ENCODE measurements at places on chromosomes 7 and 10. TPM values are rescaled to one million over a fixed set of nuclear protein-coding genes. Genes with fewer than 3 reads are reported as not detected.

DNA sequence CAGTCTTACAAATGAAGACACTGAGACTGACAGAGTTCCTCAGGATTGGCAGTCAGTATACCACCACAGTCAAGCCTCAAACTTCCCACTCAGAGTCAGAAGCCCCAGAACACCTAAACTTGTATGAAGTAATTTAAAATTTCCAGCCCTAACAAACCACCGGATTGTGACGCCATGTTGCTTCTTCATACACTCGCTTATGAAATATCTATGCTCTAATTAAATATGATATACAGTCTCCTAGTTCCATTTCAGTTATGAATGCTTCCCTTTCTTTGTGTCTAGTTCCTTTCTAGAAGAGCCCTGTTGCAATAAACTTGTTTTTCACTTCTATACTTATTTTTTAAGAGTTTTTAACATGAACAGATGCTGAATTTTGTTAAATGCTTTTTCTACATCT is 172.0 kb upstream of the NOBOX start:
- H3K36me3 ChIP-seq = no peaks in the 10 kb centered on the region
- no peaks in the 10 kb centered on the region for H3K27me3 ChIP-seq
- H3K4me1 ChIP-seq = no peaks in the 10 kb centered on the region
- no peak overlapping the region for H3K4me3 ChIP-seq

AFAP1L2 gene
- 16.3 TPM for total RNA-seq

TBRG4 gene
- total RNA-seq = 41.4 TPM

DNA sequence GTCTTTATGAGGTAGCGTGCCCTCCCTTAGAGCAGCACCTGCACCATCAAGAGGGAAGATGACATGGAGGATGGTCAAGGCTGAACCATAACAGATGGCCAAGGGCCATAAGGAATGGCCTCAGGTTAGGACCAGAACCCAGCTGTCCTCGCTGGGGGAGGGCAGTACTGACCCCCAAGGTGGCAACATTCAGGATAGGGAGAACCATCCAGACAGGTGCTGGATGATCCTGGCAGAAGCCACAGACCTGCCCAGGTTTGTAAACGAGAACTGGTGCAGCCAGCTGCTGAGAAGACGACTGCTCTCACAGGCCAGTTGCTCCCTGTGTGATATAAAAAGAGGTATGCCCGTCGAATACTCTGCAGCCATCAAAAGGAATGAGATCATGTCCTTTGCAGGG is 320.4 kb downstream of the GLRX3 start:
- H3K4me1 ChIP-seq = no peaks in the 10 kb centered on the region
- no peak for DNase-seq
- H3K36me3 ChIP-seq = no peaks in the 10 kb centered on the region
- no peaks in the 10 kb centered on the region for H3K27me3 ChIP-seq
- H3K27ac ChIP-seq = no peak overlapping the region
- no peak overlapping the region for H3K4me3 ChIP-seq

PDE6C gene
- not detected for total RNA-seq

GOLGA7B gene
- total RNA-seq = 0.45 TPM

- no peak overlapping the region for H3K27ac ChIP-seq
- H3K36me3 ChIP-seq = no peaks in the 10 kb centered on the region
- H3K27me3 ChIP-seq = no peaks in the 10 kb centered on the region
Measured at GRCh38 chr7:30247541-30248401, 36.6 kb upstream of the ZNRF2 start.

DNA sequence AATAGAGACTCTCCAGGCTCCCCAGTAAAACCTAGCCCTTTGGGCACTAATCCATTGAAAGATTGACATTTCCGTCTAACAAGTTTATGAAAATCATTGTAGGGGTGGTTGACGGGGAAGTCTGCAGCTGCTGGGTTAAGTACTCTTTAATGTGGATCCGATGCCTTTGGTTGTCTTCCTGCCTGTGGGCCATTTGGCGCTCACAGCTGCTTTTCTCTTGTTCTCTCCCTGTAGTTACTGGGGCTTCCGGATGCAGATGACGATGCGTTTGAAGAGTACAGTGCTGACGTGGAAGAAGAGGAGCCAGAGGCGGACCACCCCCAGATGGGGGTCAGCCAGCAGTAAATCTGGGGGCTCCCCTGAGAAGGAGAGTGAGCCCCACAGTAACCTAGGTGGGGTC is 22.4 kb downstream of the MTURN start:
- H3K4me3 ChIP-seq = no peak overlapping the region
- no peaks in the 10 kb centered on the region for H3K27me3 ChIP-seq
- no peak overlapping the region for H3K27ac ChIP-seq

DNA sequence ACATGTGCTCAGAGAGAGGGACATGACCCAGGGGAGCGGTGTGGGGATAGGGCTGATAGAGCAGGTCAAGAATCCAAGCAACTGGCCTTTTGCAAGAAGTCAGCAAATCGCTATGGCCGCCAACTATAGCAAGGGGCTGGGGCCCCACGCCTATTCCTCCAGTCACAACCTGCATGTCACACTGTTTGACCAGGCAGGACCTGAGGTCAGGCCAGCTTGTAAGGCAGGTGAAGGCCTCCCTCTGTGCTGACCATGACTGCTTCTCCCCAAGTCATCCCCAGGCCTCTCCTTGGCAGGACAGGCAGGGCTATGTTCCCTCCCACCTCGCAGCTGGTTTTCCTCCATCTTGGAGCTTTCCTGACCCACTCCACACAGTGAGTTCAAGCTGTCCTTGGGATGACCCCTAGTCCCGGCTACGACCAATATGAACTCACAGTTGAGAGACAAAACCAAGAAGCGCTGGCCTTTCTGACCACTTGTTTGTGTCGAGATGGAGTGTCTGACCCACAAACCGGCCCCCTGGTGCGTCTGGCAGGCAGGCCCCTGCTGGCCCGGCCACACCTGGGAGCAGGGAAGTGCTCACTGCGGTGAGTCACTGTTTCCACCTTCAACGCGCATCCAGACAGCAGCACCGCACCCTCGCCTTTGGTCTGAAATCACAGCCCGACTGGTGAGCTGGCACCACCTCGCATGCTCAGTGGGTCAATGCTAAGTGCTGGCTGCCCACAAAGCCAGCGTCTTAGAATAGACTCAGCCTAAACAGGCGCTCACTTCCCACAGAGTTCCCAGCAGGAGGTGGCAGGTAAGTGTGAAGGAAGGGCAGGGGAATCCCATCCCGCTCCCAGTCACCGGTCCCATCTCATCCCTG is 81.4 kb downstream of the VWA2 start:
- peaks cover 3% of the 10 kb centered on the region for H3K36me3 ChIP-seq
- no peak overlapping the region for H3K4me3 ChIP-seq
- H3K27me3 ChIP-seq = no peaks in the 10 kb centered on the region
- no peak for DNase-seq
- H3K27ac ChIP-seq = no peak overlapping the region

SPDYE2 gene
- total RNA-seq = not detected

- H3K27me3 ChIP-seq = no peaks in the 10 kb centered on the region
- no peaks in the 10 kb centered on the region for H3K4me1 ChIP-seq
- no peak overlapping the region for H3K27ac ChIP-seq
Measured at GRCh38 chr7:32033006-32033405, 37.2 kb downstream of the PDE1C start.

- H3K27ac ChIP-seq = no peak overlapping the region
- H3K4me3 ChIP-seq = no peak overlapping the region
- no peak for DNase-seq
- peaks cover 12% of the 10 kb centered on the region for H3K4me1 ChIP-seq
- no peaks in the 10 kb centered on the region for H3K27me3 ChIP-seq
Measured at GRCh38 chr7:116447436-116447835, 52.1 kb upstream of the CAV2 start.

DNA sequence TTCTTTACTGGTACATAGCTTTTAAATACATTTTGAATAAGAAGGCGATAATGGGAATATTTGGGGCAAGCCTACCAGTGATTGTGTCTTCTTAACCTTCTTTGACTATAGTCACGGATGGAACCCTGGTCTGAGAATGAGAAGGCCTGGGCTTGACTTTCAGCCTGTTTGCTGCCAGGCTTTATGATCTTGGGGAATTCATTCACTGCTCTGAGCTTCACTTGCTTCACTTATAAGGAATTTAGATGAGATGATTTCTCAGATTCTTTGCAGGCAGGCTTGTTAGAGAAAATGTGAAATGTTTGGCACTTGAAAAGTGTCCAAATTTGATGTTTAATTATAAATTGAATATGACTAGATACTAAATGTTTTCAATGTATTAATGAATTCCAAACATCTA is 42.5 kb downstream of the NUP205 start:
- H3K27ac ChIP-seq = no peak overlapping the region
- H3K36me3 ChIP-seq = peaks cover 3% of the 10 kb centered on the region
- H3K27me3 ChIP-seq = no peaks in the 10 kb centered on the region
- no peak for DNase-seq

TDRD1 gene
- total RNA-seq = 0.78 TPM

- no peak overlapping the region for H3K4me3 ChIP-seq
- peaks cover 9% of the 10 kb centered on the region for H3K36me3 ChIP-seq
- no peak for DNase-seq
- H3K4me1 ChIP-seq = no peaks in the 10 kb centered on the region
- H3K27ac ChIP-seq = no peak overlapping the region
Measured at GRCh38 chr7:121267612-121268011, 61.2 kb upstream of the WNT16 start.

DNA sequence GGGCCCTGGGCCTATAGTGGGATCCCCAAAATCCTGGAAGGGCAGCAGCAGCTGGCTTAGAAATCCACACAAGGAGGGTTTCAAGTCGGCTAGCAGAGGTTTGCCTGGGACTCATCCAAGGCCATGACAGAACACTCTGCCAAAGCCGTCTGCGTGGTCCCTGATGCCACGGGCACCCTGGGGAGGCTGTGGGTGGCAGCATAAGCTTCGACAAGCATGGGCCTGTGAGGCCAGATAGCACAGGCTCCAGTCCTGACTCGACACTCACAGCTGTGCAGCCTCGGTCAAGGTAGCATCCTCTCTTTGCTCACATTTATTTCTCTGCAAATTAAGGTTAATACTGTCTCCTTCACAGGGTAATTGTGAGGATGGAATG is 138.3 kb downstream of the JCAD start:
- peaks cover 1% of the 10 kb centered on the region for H3K4me1 ChIP-seq
- no peaks in the 10 kb centered on the region for H3K27me3 ChIP-seq
- no peak for DNase-seq
- H3K36me3 ChIP-seq = no peaks in the 10 kb centered on the region
- peak overlapping the region; percentile 65 for H3K27ac ChIP-seq

DPP6 gene
- 0.69 TPM for total RNA-seq

KNDC1 gene
- 0.13 TPM for total RNA-seq

PRSS37 gene
- not detected for total RNA-seq

- H3K27me3 ChIP-seq = no peaks in the 10 kb centered on the region
- H3K4me1 ChIP-seq = no peaks in the 10 kb centered on the region
- no peak overlapping the region for H3K27ac ChIP-seq
- no peak for DNase-seq
- no peaks in the 10 kb centered on the region for H3K36me3 ChIP-seq
Measured at GRCh38 chr10:52198540-52198939, 115.5 kb upstream of the DKK1 start.

RNLS gene
- 6.1 TPM for total RNA-seq

VSIR gene
- 91.8 TPM for total RNA-seq

P4HA1 gene
- total RNA-seq = 72.5 TPM

- H3K27ac ChIP-seq = no peak overlapping the region
- peaks cover 2% of the 10 kb centered on the region for H3K4me1 ChIP-seq
- H3K4me3 ChIP-seq = no peak overlapping the region
- DNase-seq = no peak
- no peaks in the 10 kb centered on the region for H3K27me3 ChIP-seq
Measured at GRCh38 chr7:16369855-16370254, 51.5 kb downstream of the CRPPA start.

GRCh38 chr10:3484306-3485056 is 300.5 kb downstream of the KLF6 start:
- H3K36me3 ChIP-seq = no peaks in the 10 kb centered on the region
- no peak overlapping the region for H3K4me3 ChIP-seq
- no peaks in the 10 kb centered on the region for H3K27me3 ChIP-seq
- H3K4me1 ChIP-seq = no peaks in the 10 kb centered on the region

HOXA13 gene
- total RNA-seq = not detected

- no peaks in the 10 kb centered on the region for H3K4me1 ChIP-seq
- H3K27ac ChIP-seq = no peak overlapping the region
- no peaks in the 10 kb centered on the region for H3K27me3 ChIP-seq
Measured at GRCh38 chr7:21044913-21045568, 258.4 kb upstream of the SP8 start.

Measured in aorta (tissue), 5 donors.